ENCODE measurements at places on chromosomes 5 and 9. TPM values are rescaled to one million over a fixed set of nuclear protein-coding genes. Genes with fewer than 3 reads are reported as not detected.

- no peak for DNase-seq
Observed at GRCh38 chr5:68843624-68844364, 250.0 kb upstream of the SLC30A5 start.

The TAF11L5 gene
- total RNA-seq = not detected

- no peak for DNase-seq
Observed at GRCh38 chr5:77869116-77869798, 93.1 kb upstream of the TBCA start.

DNA sequence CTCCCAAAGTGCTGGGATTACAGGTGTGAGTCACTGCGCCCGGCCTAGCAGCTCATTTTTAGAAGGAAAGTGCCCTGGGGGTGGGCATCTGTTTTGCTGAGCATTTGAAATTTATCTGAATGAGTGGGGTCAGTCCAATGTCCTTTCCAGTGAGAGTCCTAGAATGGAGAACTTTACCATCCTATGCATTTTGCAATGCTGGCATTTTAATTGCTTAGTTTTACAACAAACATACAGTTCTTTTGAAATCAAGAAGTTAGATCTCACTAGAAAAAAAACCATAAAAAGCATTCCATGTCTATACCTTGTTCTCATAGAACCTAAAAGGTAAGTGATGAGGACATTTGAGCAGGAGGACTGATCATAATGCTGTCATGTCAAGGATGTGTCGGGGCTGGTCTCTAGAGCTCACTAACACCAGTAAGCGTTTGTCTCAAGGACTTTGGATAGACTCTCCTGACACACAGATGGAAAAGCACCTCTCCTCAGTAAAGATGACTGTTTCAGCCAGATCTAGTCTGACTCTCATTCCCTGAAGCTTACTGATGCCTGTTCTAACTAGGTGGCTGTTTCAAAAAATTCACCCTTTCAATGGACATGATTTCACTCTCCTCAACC is 83.9 kb downstream of the DCP2 start:
- no peak for DNase-seq

The SAP30L gene
- 15.0 TPM for total RNA-seq

DNA sequence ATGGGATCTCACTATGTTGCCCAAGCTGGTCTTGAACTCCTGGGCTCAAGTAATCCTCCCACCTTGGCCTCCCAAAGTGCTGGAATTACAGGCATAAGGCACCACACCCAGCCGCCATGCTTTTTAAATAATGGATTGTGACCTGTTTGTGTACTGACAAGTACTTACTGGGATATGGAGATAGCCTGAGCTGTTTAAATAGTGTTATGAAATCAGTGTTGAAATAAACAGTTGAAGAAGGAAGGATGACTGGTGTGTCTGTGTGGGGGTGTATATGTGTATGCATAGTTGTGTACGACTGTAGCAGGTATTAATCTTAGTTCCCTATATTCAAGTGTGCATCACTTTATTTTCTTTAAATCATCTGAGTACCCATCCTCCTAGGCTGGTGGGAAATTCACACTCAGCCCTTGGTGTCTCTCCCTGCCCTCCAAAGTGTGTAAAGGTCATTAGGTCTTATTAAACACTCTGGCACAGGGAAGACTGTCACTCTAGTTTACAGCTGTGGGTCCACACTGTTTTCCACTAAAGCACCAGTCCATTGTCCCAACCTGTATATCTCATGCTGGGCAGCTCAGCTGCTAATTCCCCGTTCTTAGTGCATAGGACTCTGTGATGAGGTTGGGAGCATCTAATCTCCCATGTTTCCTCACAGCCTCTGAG is 91.0 kb downstream of the SNX18 start:
- DNase-seq = no peak

GRCh38 chr9:99184110-99184474 is 37.6 kb downstream of the ALG2 start:
- DNase-seq = no peak

The CER1 gene
- total RNA-seq = not detected

- DNase-seq = no peak
Observed at GRCh38 chr9:89778100-89779090, 173.6 kb downstream of the GADD45G start.

DNA sequence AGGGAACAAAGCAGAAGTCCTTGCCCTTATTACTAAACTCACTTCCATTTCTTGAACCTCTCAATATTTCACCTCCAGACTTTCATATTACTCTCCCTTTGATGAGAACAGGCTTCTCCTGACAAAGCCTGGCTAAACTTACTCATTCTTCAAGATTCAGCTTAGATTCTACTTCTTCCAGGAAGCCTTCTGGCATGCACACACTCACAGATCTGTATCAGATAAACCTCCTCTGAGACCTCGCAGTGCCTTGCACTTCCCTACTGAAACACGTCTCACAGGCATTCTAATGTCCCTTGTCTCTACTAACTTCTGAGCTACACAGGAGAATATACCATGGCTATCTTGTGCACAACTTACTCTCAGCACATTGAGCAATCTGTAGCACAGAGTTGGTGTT is 16.6 kb upstream of the PAPPA start:
- DNase-seq = no peak

GRCh38 chr5:179438011-179438441 is 92.8 kb upstream of the ADAMTS2 start:
- no peak for DNase-seq

The TCF7 gene
- total RNA-seq = 1.5 TPM

- DNase-seq = no peak
Observed at GRCh38 chr9:21778304-21778703, 24.1 kb upstream of the MTAP start.

DNA sequence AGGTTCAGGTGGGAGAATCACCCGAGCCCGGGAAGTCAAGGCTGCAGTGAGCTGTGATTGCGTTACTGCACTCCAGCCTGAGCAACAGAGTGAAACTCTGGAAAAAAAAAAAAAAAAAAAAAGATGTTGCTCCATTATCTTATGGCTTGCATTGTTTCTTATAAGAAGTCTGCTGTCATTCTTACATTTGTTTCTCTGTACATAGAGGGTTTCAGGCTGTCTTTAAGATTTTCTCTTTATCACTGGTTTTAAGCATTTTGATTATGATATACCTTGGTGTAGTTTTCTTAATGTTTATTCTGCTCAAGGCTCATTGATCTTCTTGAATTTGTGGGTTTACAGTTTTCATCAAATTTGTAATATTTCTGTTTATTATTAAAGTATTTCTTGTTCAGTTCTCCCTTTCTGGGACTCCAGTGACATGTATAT is 35.2 kb downstream of the MVB12B start:
- DNase-seq = no peak

GRCh38 chr9:78871452-78872331 is 574.8 kb downstream of the PSAT1 start:
- DNase-seq = peak; percentile 93

DNA sequence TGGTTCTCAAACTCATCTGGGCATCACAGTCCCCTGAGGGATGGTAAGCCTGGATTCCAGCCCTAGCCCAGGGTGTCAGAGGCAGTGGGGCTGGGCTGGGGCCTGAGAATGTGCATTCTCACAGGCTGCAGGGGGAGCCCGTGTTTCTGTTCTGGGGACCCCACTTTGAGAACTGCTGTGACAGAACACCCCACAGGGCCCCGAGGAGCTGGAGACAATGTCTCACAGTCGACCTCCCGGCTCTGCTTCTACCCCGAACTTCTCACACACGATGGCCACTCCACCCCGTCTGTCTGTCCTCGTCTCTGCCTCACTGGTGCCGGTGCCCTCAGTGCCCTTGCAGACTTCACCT is 130.0 kb downstream of the CACNA1B start:
- no peak for DNase-seq

The GPR151 gene
- total RNA-seq = not detected

DNA sequence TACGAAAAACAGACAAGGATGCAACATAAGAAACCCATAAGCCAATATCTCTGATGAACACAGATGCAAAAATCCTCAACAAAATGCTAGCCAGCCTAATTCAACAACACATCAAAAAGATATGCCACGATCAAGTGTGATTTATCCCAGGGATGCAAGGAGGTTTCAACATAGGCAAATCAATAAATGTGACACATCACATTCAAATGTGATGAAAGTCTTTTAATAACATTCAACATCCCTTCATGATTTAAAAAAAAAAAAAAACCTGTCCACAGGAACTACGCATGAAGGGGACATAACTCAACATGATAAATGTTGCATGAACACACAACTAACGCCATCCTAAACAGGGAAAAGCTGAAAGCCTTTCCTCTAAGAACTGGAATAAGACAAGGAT is 102.2 kb downstream of the PLPP1 start:
- no peak for DNase-seq

GRCh38 chr5:1386274-1386717 is 41.4 kb upstream of the CLPTM1L start:
- DNase-seq = no peak

- peak; percentile 76 for DNase-seq
Observed at GRCh38 chr5:163963881-163964280, 458.5 kb downstream of the MAT2B start.

The LCN1 gene
- total RNA-seq = not detected

GRCh38 chr5:140243706-140244250 is 59.1 kb downstream of the PFDN1 start:
- DNase-seq = no peak

GRCh38 chr5:69444127-69444754 is 29.3 kb downstream of the MARVELD2 start:
- DNase-seq = no peak

The EXOSC2 gene
- 51.5 TPM for total RNA-seq

DNA sequence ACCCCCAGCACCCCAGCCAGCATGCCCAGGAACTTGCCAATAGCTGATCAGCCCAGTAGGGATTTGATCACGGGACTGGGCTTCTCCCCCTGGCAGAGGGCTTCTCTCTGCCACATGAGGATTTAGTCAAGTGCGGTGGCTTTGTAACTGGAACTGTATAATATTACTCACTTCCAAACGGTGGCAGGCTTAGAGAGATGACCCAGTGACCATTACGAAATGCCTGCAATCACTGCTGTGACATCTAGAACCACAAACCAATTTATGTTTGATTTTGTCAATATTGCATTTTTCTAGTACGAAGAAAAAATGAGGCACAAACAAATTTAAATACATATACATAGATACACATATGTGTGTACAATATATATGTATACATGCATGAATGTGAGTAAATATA is 192.1 kb downstream of the ERCC6L2 start:
- no peak for DNase-seq

DNA sequence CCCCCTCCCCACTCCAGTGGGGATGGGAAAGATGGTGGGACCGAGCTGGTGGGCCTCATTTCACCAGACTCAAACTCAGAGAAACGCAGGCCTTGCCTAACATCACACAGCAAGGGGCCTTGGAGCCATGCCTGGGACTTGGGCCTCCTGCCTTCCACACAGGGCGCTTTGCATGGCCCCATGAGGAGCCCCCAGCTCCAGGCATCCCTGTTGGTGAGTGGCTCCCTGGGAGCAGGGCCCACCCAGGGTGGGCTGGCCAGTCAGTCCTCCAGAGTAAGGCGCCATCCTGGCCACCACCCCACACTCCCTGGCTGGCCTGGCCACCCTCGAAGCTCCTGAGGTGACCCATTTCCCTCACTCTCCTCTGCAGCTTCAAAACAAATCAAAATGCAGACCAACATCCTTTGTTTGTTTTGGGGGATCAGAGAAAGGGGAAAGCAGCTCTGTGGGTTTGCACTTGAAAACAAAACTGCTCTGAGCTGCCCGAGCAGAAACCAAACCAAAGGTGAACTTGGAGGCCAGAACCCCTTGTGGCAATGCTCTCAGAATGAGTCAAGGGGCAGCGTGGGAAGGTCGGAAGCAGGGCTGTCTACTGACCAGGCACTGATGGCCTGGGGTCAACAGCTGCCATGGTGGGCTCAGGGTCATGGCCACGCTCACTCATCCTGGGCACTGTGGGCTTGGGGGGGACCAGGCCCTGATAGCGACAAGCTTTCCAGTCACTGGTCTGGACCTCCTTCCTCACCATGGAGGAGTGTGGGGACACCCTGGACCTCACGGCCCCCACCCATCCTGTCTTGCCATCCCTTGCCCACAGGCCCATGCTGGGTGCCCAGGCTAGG is 37.0 kb upstream of the VDAC1 start:
- DNase-seq = no peak

GRCh38 chr5:143230676-143230996 is 172.8 kb downstream of the NR3C1 start:
- no peak for DNase-seq

The NPR3 gene
- 0.10 TPM for total RNA-seq

DNA sequence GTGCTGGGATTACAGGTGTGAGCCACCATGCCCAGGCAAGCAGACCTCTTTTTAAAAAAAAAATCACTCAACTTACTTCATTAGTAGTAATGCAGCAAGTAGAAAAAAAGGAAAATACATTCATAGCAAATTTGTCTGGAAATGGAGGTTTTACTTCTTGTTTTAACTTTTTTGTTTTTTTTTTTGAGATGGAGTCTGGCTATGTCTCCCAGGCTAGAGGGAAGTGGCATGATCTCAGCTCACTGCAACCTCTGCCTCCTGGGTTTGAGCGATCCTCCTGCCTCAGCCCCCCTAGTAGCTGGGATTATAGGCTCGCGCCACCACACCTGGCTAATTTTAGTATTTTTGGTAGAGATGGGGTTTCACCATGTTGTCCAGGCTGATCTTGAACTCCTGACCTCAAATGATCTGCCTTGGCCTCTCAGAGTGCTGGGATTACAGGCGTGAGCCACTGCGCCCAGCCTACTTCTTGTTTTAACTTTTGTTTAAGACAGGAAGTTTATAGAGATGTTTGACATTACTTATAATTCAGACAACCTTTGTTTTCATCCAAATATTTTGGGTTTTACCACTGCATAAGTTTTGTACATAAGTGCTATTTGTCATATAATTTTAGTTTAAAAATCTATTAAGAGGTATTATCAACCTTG is 26.5 kb downstream of the UBE2R2 start:
- no peak for DNase-seq

DNA sequence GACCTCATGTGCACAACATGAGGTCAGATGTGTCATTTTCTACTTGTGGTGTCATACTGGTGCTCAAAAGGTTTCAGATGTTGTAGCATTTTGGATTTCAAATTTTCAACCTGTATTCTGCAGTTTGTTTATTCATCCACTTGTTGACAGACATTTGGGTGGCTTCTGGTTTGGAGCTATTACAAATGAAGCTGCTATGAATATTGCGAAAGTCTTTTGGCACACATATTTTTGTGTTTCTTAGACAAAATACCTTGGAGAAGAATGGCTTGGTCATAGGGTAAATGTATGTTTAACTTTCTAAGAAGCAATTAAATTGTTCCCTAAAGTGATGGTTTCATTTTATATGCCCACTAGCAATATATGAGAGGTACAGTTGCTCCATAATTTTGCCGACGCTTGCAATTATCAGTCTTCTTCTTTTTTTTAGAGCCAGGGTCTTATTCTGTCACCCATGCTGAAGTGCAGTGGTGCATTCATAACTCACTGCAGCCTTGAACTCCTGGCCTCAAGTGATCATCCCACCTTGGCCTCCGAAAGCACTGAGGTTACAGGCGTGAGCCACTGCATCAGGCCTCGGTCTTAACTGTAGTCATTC is 70.7 kb upstream of the TRPC7 start:
- DNase-seq = no peak

DNA sequence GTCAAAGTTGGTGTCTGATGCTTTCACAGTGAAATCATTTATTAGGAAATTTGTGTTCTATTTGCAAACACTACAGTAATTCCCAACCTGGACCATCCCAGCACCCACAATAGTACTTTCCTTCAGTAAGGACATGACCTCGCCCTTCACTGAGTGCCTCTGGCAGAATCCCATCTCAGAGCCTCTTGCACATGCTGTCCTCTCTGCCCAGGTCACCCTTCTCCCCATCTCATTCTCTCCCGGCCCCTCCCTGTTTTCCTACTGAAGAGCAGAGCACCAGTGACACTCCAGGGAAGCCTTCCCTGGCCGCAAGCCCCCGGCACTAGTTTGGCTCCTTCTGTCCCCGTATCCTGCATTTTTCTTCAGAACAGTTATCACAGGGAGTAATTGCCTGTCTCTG is 220.4 kb downstream of the MAPKAP1 start:
- DNase-seq = no peak

The IFNA2 gene
- not detected for total RNA-seq

The TYRP1 gene
- 3.8 TPM for total RNA-seq

All from H4 (cell line).